Fibroblast of skin of abdomen (primary cell): ENCODE measurements at places on chromosomes 6 and 20.

DNA sequence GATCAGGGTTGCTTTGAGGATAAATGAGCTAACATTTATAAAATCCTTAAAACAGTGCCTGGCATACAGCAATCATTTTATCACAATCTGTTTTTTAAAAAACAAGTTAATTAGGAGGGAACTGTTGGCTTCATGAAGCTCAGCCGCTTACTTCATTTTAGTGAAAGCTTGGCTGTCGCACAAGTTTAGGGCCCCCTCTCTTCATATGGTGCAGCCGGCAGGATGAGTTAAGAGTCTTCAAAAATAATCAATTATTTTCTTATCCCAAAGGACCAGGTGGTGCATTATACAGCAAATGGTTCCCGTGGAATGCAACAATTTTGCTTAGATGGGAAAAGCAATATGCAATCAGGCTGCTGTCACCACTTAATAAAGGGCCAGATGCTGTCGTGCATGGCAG is 57.4 kb upstream of the PROKR2 start:
- DNase-seq, result no peak

- DNase-seq, result no peak
Observed at GRCh38 chr6:90249458-90249857, 47.2 kb downstream of the BACH2 start.

GRCh38 chr20:1263853-1264252 is 2.2 kb upstream of the SNPH start:
- DNase-seq, result peak; percentile 28

DNA sequence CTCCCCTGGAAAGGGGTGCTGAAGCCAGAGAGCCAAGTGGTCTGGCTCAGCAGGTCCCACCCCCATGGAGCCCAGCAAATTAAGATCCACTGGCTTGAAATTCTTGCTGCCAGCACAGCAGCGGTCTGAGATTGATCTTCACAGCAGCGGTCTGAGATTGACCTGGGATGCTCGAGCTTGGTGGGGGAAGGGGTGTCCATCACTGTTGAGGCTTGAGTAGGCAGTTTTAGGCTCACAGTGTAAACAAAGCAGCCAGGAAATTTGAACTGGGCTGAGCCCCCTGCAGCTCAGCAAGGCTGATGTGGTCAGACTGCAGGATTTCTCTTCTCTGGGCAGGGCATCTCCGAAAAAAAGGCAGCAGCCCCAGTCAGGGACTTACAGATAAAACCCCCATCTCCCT is 41.3 kb upstream of the B3GAT2 start:
- DNase-seq, result no peak

DNA sequence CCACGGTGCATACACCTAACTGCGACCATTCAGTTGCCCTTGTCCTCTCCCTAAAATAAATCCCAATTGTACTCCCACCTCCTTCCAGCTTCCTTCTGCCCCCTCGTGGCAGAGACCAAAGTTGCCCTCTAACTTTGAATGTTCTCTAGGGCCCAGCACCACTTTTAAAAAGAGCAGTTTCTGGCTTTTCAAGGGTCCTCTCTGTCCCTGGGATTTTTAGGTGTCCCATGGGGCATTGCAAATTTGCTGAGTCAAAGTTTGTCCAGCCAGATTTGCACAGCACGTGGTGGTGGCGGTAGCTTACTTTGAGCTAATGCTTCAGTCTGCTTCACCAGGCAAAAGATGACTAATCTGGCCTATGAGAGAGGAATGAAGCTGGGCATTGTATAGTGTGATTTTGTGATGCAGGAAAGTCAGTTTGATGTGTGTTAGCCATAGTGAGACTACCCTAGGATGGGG is 100.2 kb downstream of the PERP start:
- peak; percentile 20 for DNase-seq

DNA sequence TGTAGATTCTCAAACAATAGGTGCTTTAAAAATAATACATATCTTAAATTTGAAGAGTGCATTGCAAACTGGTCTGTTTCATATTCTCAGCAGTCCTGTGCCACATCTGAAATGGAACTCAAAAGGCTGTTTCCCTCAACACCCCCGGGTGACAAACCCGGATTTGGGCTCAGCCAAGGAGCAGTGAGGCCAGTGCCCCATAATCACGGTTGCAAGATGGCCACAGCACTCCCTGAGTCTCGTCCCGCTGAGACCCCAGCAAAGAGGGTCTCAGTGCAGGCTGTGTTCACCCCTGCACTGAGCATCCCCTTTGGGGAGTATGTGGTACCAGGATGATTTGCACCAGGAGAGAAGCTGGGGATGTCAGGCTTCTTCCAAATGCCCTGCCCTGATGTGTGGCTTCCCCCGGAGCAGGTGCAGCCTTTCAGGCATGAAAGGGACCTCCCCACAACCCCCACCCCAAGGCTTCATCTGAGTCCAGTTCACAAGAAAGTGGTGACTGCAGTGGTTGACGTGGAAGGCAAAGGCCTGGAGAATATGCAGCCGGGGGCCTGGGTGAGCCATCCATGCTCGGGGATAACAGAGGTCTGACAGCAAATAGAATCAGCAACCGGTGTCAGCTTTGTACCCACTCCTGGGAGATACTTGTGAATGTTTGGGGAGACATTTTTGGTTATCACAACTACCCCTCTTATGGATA is 202.9 kb downstream of the SYNDIG1 start:
- DNase-seq, result no peak

- DNase-seq, result peak; percentile 38
Observed at GRCh38 chr6:89371849-89372505, 19.5 kb upstream of the UBE2J1 start.

DNA sequence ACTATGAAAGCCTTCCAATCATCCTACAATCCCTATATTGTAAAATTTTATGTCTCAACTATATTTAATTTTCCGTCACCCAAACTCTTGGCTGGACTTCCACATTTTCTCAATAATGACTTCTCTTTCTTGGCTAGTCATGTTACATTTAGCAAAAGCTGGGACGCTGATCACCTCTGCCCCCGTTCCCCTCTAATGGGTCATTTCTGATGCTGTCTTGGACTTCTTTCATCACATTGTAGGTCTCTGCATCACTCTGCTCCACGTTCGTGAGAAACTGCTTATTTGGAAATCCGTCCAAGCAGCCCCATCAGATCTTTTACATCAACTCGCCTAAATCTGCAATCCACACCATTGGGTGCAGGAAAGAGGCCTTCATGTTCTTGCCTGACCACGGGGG is 203.8 kb downstream of the MYLK4 start:
- DNase-seq, result no peak

- no peak for DNase-seq
Observed at GRCh38 chr20:61937963-61938838, 127.5 kb downstream of the TAF4 start.

DNA sequence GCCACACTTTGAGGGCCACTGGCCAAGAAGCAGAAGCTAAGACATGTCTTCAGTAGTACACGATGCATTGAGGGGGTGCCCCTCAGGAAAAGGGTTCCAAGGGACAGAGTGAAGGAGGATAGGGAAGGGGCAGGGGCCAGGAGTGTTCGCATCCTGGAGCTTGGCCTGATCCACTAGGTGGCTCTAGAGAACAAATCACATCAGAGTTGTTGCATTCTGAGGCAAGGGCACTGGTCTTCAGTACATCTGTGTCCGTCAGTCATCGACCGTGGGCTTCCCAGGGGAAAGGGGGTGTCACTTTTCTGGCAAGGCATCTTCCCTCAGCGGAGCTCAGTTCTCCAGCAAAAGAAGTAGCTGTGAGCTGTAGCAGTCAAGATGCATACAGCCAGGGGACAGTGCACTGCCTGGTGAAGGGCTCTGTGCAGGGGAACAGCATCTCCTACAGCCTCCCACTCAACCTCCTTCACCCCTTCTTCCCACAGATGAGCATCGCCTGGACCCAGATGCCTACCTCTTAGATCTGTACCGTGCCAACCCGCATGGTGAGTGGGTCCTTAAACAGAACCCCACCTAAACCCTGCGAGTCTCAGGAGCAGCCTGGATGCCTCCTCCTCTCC is 47.8 kb downstream of the ARHGAP40 start:
- DNase-seq, result no peak

DNA sequence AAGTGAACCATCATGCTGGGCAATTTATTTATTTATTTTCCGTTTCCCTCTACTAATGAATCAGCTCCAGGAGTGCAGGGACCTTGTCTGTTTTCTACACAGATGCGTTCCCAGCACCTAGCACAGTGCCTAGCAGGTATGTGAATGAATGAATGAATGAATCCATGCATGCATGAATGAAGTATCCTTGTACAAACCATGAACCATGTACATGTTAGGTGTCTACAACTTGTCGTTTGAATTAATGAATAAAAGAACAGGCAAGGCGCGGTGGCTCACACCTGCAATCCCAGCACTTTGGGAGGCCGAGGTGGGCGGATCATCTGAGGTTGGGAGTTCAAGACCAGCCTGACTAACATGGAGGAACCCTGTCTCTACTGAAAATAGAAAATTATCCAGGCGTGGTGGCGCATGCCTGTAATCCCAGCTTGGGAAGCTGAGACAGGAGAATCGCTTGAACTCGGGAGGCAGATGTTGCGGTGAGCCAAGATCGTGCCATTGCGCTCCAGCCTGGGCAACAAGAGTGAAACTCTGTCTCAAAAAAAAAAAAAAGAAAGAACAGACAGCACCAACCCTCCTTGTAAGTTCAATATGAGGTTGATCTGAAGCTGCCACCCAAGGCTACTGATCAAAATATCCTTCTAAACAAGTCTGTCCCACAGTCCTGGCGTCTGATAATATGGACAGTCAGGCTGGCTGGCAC is 27.3 kb upstream of the SLC9A8 start:
- no peak for DNase-seq

- DNase-seq, result peak; percentile 97
Observed at GRCh38 chr6:80457439-80457933, 351.0 kb downstream of the BCKDHB start.

DNA sequence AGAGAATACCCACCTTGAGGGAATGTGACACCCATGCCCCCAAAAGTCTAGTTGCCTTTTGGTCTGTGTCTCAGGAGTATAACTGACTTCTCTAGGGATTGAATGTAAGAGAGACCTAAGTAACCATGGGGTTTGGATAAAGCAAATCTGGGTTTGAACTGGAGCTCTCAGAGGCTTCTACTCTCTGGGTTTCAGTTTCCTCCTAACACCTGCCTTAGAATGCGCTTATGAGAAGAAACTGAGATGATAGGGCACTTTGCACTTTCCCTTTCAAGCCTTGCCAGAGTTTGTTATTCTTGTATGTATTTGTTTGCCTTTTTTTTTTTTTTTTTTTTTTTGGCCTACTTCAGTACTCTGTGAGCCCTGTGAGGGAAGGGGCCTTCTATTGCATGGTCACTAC is 19.4 kb downstream of the SDHAF4 start:
- no peak for DNase-seq

DNA sequence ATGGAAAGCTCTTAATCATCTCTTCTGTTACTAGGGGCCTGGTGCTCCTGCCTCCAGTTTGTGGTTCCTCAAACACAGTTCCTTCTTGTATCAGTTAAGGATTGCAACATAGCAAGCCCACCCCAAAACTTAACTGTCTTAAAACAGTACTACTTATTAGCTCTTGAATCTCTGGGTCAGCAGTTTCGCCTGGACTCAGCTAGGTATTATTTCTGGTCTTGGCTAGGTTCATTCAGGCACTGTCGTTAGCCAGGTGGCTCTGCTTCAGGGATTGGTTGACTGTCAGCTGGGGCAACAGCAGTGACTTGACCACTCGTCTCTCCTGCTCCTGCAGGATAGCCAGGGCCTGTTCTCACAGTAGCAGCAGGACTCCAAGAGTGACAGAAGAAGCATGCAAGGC is 30.0 kb upstream of the RALY start:
- DNase-seq, result no peak

GRCh38 chr6:125519367-125519766 is 217.6 kb upstream of the HDDC2 start:
- DNase-seq, result peak; percentile 6

DNA sequence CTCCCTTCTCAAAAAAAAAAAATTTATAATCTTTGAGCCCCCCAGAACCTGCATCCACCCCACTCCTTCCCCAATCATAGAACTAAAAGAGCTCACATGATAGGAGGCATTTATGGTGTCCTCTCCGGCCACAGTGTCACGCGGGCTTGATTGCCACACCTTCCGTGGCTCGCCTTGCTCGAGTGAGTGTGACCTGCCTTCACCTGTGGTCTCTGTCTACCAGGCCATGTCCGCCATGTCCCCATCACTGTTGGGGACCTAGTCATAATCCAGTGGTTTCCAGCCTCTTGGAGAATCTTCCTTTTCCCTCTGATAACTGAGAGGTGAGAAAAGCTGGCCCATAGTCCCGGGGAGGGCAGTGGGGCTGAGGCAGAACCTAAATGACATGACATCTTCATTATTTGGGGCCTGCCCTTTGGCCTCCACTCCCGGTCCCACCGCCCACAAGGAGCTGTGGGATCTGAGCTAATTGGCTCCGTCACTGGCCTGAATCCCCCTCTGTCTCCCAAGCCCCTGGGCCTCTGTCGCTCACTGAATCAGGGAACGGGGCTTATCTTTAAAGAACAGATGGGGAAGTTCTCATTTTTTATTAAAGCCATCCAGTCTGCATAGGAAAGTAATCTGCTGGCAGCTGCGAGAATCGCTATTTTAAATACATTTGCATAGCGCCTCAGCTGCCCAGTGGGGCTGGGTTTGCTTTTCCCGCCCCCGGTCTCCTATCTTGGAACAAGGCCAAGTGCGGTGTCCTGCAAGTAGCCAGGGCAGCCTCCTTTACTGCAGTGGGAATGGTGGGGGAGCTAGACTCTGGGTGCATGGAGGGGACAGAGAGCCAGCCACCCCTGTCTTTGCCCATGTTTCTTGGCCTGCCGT is 197.6 kb upstream of the PMEPA1 start:
- no peak for DNase-seq

DNA sequence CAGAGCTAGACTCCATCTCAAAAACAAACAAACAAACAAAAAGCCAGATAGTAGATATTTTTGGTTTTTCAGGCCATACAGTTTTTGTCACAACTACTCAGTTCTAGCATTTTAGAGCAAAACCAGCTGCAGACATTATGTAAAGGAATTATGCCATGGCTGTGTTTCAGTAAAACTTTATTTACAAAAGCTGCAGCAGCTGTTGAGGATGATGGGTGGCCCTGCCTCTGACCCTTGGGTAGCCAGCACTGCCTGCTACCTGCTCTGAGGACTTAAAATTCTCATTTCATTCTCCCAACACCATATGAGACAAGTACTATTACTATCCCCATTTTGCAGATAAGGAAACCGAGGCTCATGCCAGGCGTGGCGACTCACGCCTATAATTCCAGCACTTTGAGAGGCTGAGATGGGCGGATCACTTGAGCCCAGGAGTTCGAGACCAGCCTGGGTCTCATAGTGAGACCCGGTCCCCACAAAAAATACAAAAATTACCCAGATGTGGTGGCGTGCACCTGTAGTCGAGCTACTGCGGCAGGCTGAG is 56.3 kb downstream of the RIPOR3 start:
- DNase-seq, result no peak

DNA sequence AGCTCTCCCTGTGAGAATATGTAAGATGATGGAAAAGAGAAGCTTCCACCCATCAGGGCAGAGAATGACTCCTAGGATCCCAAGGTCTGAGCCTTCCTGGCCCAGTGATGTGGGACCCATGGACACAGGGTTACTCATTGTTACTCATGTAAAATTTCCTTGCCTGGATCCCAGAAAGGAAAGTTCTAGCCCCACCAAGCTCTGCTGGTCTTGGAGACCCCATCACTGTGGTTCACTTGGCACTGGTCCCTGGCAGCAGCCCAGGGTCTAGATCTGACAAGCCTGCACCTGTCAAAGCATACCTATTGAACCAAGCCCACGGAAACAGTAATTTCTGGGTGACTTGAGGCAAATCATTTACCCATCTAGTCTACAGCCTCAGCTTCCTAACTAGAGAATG is 22.1 kb downstream of the MDGA1 start:
- no peak for DNase-seq
